HT1080 (cell line): ENCODE measurements at places on chromosomes 6 and 20. TPM values are rescaled to one million over a fixed set of nuclear protein-coding genes. Genes with fewer than 3 reads are reported as not detected.

- DNase-seq, result no peak
These were observed 42.3 kb upstream of the RALGAPA2 start for GRCh38 chr20:20754714-20755113.

DNA sequence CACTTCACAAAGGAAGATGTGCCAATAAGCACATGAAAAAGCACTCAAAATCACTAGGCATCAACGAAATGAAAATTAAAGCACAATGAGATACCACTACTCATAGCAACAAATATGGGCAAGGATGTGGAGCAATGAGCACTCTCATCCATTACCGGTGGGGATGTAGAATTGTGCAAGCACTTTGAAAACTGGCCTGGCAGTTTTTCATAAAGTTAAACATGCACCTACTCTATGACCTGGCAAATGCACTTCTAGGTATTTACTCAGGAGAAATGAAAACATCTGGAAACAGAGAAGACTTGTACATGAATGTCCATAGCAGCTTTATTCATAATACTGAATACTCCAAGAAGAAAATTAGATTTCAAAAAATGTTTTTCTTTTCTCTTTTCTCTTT, 34.1 kb upstream of the TMEM14A start:
- DNase-seq, result no peak

GRCh38 chr6:45986746-45987274, 28.9 kb downstream of the CLIC5 start:
- no peak for DNase-seq

DNA sequence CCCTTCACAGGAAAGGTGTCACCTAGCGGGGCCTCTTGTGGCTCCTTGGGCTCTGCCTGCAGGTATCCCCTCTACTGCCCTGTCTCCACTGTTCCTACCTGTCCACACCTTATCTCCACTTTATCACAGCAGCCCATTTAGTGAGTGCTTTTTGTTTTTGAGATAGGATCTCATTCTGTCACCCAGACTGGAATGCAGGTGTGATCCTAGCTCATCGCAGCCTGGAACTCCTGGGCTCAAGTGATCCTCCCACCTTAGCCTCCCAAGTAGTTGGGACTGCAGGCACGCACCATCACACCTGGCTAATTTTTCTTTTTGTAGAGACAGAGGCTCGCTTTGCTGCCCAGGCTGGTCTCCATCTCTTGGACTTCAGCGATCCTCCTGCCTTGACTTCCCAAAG, 48.0 kb downstream of the BCAS4 start:
- DNase-seq, result no peak

DNA sequence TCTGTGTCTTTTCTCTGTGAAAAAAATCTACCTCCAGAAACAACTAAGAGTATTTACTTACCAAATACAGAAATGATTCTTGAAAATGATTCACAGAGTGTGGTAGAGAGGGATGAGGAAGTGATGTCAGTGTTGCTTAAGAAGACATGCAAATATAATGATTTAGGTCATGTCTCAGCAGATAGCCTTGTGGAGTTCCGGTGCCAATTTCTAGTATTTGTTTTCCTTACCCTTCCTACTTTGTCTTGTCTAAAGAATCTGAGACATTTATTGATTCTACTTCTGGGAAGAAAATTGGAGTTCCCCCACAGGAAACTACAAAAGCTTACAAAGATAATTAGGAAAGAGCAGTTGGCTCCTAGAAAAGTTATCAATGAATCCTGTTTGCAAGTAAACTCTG, 68.8 kb downstream of the GJA1 start:
- peak; percentile 65 for DNase-seq

- DNase-seq, result no peak
These were observed 34.4 kb downstream of the DSE start for GRCh38 chr6:116405138-116405537.

DNA sequence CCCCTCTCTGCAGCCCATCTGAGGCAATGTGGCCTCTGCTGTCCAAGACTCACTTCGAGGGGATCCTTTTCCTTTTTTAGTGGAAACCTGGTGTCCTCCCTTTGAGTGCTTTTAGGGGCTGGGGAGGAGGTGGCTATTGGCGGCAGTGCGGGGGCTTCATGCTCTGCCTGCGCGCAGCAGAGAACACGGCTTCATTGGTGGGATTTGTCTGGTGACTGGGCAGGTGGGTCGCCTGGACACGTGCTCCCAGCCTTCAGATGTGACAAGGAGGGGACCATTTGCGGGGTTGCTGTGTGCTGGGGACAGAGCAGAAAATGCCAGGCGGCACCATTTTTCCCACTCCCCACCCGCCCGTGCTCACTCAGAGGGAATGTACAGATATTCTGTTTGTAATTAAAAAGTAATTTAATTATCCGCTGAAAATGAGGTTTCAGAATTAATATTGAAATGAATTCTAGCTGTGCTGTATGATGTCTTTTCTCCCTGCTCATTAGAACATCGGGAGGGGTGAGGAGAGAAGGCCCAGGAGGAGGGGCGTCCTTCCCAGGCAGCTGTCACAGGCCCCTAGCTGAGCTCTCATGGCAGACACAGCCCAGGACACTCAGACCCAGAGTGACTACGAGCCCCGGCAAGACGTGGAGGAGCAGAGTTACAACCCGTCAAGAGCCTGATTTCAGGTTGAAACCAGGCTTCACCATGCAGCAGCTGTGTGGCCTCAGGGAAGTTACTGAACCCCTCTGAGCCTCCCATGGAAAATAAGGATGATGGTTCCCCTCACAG, 417.2 kb upstream of the SULF2 start:
- DNase-seq, result no peak

- DNase-seq, result no peak
These were observed 14.0 kb downstream of the TRDN start for GRCh38 chr6:123622780-123623179.

GRCh38 chr20:63734111-63734945, 2.1 kb upstream of the LIME1 start:
- no peak for DNase-seq

DNA sequence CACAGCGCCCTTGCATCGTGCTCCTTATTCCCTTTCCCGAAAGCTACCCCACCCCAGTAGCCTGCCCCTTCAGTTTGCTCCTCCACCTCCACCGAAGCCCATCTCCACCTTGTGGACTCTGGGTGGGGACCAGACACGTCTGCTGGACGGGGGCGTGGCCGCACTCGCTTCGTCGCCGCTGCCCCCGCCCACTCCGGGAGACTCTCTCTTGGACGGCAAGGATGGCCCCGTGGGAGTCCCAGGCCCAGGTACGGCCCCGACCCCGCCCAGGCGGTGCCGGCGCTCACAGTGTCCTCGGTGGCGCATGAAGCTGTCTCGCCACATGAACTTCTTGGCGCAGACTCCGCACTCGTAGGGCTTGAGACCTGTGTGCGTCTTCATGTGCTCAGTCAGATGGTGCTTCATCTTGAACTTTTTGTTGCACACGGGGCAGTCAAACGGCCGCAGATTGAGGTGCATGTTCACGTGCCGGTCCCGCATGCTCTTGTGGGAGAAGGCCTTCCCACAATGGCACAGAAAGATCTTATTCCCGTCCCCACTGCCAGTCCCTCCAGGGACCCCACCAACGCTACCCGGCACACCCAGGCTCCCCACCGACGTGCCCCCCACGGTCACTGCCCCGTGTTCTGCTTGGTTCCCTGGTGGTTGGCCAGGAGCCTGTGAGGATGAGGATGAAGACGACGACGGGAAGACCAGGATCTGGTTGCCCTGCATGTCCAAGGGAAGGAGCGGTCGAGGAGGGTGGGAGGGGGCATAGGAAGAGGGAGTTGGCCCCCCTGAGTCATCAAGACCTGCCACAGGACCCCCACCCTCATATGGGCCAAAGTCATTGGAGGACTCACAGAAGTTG, 1.3 kb upstream of the TAPBP start:
- no peak for DNase-seq

DNA sequence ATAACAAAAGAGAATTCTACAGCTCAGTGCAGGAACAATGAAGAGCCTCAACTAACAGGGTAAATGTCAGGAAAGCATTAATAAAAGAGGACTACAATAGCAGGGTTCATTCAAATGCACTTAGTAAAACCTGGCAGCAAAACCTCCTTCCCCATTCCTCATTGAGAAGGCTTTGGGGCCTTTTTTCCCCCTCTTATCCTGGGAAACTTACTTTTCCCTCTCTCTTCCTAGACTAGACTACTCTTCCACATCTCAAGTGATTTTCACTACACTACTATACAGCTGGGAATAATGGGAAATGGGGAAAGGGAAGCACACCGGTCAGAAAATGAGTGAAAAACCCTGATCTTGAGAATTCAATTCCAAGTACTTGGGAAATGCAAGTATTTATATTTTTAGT, 10.1 kb downstream of the ROMO1 start:
- DNase-seq, result no peak

DNA sequence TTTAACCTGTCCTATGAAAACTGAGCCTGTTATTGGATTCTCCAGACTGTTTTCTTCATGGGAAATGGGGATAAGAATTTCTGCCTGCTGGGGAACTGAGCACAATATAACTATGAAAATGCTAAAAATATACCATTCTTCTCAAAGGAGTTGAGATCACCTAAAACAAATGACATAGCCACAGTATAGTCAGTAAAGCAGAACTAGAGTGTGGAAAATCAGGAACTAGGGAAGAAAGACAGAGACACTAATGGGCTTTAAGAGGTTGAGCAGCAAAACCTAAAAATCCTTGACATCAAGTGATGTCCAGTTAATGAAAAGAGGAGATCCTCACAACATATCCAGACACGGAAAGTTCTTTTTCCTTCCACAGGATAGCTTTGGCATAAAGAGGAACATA, 215.7 kb upstream of the CST7 start:
- DNase-seq, result no peak

- DNase-seq, result no peak
These were observed 1.1 kb downstream of the TCF15 start for GRCh38 chr20:608970-609369.

- DNase-seq, result no peak
These were observed 677 bp downstream of the NEURL2 start for GRCh38 chr20:45890077-45890984.

DNA sequence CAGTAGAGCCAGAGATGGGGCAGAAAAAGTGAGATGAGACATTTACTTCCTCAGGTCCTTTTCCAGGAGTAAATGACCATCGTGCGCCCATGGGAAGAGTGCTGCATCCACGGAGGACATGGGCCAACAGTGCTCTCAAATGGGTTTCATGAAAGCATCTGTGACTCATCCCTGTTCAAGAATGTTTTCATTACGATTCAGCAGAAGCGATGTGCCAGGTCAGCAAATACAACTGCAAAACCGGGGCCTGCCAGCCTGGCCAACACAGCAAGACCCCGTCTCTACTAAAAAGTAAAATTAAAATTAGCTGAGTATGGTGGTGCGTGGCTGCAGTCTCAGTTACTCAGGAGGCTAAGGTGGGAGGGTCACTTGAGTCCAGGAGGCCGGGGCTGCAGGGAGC, 125.1 kb downstream of the LY86 start:
- no peak for DNase-seq

- DNase-seq, result no peak
These were observed 194.6 kb downstream of the ZDHHC14 start for GRCh38 chr6:157575436-157576145.

- DNase-seq, result no peak
These were observed 76.2 kb downstream of the SNX5 start for GRCh38 chr20:17892189-17892938.

GRCh38 chr6:113306552-113307145, 550.5 kb upstream of the MARCKS start:
- DNase-seq, result peak; percentile 62

DNA sequence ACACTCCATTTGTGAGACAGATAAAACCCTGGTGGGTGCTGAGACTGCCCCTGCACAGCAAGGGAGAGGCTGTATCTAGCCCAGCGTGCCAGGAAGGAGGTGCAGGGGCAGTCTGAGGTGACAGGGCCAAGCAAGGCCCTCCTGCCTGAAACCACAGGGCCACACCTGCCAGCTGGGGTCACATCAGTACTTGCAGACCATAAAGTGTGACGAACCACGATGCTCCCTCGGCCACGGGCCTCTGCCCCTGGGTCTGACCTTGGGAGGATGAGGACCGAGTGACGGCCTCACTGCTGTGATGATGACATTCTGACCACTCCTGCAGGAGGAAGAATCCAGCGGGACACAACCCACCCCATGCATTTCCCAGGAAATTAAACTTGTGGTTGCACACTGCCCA, 75.1 kb downstream of the NINL start:
- no peak for DNase-seq

DNA sequence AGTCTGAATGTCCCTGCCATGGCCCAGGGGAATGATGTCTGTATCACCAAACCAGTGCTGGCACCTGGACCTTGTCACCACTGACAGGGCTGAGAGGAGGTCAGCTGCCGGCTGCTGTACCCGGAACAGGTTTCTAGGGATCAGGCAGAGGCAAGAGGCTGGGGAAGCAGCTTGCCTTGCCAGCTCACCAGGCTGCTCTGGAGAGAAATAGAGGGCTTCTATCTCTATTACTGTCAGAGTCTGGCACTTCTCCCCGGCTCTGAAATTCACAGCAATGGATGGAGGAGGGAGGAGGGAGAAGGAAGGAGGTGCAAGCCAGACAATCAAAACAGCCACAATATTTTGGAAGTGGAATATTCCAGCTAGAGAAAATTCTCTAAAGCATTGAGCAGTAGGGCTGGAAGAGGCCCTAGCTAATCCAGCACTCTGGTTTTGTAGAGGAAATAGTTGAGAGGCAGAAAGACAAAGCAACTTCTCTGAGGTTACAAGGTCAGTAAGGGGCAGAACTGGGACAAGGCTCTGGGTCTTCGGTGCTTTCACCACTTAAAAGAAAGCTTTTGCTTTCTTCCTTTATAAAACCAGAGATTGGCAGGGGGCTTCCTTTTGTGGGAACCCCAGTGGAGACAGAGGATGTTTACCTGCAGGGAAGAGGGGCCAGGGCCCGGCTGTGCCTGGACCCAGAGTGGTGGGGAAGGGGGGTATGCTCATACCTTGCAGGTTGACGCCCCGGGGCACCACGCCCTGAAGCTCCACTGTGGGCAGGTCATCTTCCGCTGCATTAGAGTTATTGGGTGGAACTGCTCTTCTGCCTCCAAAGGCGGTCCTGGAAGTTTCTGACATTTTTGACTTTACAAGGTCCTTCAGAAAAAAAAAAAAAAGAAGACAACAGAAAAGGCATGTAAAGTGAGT, 2.4 kb downstream of the F13A1 start:
- DNase-seq, result no peak

DNA sequence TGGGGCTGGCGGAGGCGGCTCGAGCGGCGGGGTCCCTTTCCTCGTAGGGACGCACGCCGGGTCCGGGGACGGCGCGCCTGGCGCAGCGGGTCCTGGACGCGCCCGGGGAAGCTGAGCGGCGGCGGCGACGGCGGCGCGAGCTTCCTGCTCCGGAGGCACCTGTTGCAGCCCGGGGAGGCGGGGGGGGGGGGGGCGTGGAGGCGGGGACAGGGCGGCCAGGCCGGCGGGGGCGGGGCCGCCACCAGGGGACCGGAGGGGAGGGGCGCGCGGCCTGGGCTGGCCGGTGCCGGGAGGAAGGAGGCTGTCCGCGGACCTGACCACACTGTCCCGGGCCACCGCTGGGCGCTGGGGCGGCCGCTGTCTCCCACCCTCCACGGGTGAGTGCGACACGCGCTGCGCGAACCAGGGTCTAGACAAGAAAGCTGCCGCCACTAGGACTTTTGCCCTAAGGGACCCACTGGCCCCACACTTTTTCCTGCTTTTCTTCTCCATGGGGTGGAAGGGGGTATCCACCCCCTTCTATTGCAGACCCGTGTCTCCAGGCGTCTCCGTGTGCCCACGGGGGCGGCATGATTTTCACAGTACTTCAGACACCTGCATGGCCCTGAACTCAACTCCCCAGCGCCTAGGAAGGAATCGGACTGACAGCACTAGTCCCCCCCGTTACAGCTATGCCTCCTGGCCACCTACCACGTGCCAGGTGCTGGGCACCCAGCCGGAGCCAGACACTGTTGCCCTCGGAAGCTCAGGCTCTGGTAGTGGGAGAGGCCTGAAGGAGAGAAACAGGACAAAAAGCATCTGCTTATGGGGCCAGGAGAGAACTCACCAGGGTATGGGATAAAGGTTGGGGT, at the start of gene NFATC2:
Gene NFATC2, minus strand, starts transcription at position 149 of the 851 bp plus-strand sequence. CDS start 220 bp downstream, outside the sequence.
- DNase-seq, result no peak

The USP49 gene
- total RNA-seq, result 0.57 and 2.1 TPM in 2 replicates

The PPP1R16B gene
- total RNA-seq, result 0.03 and 0.05 TPM in 2 replicates

The WFDC2 gene
- not detected in 2 replicates for total RNA-seq
